GM23248 (cell line): ENCODE measurements at places on chromosomes 3 and 15.

DNA sequence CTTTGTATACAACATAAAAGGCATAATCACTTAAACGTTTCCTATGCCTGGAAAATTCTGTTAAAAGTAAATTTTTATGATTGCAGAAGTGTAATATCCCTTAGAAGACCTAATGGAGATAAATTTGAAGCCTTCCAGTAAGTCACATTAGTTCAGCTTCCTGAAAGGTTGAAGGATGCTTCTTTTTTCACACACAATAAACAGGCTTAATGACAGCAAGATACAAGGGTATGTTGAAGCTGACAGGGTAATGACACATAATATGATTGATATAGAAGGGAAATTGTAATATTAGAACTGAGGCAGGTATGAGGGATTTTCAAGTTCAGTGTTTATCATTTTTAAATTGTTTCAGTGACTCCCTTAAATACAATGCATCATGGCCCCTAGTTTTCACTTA, 161.8 kb upstream of the NAALADL2 start:
- no peak for DNase-seq

DNA sequence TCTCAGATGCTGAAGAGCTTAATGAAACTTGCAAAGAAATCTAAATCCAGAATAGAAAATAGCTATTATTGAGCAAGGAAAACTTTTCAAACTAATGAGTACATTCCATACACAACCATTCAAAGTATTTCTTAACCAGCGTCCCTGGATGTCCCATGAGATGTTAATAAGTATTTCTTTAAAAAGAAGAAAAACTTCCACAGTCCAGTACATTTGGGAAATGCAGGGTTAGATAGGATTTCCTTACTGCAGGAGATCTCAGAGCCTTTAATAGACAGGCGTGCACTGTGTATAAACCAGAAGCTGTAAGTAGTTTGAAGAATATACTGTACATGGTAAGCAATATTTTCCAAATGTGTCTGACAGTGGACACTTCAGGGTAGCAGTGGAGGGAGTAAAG, 29.6 kb upstream of the BHLHE40 start:
- no peak for DNase-seq

DNA sequence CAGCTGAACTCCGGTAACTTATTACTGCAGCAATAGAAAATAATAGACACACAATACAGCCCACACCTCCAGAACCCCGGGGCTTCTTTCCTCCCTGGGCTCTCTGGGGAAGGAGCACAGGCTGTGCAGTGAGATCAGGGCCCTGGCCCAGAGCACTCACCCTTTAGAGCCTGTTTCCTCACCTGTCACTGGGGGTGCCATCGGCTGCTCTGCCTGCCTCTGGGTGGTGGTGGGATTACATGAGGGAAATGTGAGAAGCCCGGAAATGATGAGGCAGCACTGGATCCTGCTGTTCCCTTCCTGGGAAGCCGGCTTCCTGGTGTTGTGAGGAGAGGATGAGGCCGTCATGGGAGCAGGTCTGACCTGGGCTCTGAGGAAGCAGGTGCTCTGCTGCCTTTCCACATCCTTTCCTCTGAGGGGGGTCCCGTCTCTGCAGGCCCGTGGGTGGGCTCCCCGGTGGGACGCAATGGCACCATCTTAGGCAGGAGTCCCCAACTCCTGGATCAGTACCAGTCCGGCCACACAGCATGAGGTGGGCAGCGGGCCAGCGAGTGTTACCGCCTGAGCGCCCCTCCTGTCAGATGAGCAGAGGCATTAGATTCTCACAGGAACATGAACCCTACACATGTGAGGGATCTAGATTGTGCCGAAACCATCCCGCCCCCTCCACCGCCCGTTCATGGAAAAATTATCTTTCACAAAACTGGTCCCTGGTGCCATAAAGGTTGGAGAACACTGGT, 220.9 kb upstream of the CTDSPL start:
- no peak for DNase-seq

DNA sequence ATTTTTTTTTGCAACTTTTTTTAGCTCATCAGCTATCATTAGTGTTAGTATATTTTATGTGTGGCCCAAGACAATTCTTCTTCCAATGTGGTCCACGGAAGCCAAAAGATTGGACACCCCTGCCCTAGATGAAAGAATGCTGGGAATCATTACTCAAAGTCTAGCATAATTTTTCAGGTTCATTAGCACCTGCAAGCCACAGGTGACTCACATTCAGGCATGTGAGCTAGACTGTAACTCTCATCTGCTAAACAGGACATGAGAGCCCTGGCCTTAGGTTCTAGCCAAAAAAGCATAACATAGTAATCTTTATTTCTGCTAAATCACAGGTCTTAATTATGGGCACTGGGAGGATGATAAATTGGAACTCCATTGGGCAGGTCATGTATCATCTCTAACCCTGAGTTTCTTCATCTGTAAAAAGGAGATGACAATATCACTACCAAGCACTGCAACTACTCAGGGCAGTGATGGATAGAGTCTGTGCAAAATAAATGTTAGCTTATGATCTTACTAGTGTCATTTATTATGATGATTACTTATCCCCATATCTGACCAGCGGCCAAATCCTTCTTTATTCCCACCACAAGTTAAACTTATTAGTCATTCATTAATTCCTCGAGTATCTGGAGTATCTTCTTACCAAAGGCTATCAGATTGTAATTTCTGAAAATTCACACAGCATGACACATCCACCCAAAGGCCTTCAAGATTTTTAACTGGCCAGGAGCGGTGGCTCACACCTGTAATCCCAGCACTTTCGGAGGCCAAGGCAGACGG, 125.0 kb downstream of the PLD1 start:
- DNase-seq, result no peak

GRCh38 chr3:154338570-154338969, 14.3 kb upstream of the DHX36 start:
- no peak for DNase-seq

- peak; percentile 12 for DNase-seq
These were observed 790 bp downstream of the PARP14 start for GRCh38 chr3:122681284-122681973.

DNA sequence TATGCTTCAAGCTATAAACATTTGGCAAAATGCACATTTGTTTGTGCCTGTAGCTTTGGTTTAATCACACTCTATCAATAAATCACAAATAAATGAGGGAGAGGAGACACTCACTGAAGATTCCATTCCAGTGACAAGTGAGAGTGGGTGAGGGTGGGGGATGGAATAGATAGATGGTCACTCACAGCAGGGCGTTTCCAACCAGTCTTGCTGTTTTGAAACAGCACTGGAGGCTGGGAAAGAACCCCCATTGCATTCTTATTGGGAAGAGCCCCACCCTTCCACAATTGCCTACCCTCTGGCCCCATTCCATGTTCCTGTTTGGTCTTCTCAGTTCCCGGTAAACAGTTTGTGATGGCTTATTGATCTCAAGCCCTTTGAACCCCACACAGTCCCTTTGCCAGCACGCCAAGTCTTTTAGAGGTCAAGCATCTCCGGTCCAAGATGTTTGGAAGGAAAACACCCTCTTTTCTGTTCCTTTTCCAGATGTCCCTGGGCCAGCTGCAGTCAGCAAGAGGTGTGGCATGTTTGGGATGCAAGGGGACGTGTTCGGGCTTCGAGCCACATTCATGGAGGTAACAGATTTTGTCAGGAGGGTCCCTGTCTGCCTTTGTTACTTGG, 30.7 kb downstream of the LMCD1 start:
- DNase-seq, result peak; percentile 92

GRCh38 chr3:6862041-6862879, 1.3 kb downstream of the GRM7 start:
- no peak for DNase-seq

GRCh38 chr3:17580901-17581300, 161.5 kb downstream of the TBC1D5 start:
- no peak for DNase-seq

DNA sequence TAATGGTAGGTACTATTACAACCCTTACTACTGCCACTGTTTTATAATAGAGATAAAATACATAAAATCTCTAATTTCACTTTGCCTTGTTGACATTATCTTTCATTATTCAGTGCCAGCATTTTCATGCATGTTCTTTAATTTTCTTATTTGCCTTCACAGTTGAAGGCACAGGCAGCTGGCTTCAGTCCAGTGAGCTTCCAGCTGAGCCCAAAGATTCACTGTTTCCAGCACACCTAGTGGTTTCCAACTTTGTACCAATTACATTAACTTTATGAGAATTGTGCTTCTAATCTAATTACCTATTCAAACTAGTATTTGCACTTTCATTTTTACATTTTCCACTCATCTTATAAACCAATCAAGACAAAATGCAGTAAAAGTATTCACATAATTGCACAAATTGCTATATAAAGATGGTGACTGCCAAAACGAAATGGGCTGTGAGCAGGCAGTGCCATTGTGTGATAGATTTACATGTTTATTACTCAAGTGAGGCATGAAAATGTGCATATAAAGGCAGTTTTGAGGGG, 228.3 kb downstream of the MFSD1 start:
- no peak for DNase-seq

GRCh38 chr15:60315878-60316277, 81.9 kb downstream of the ANXA2 start:
- DNase-seq, result no peak

- DNase-seq, result peak; percentile 40
These were observed 775 bp upstream of the MAPK6 start for GRCh38 chr15:52018244-52018643.

GRCh38 chr15:92893200-92893599, 6.9 kb upstream of the CHD2 start:
- DNase-seq, result no peak

- DNase-seq, result no peak
These were observed 428.3 kb downstream of the CNTN4 start for GRCh38 chr3:2526926-2527325.

GRCh38 chr3:130702985-130703384, 43.6 kb downstream of the PIK3R4 start:
- DNase-seq, result no peak

DNA sequence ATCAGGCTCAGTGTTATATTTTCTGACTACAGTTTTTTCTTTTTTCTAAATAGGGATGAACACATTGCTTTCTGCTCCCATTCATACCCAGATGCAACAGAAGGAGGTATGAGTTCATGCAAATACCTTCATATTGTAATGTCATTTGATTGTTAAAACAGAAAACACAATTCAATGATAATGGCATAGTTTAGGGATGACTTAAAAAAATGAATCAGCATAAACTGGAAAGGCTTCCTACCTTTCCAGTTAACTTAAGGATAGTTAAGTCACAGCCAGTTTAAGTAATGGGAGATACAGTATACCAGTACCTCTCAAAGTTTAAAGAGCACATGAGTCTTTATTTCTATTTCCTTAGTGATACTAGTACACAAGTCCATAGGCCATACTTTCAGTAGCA, 24.9 kb downstream of the KNL1 start:
- DNase-seq, result peak; percentile 4

- DNase-seq, result peak; percentile 85
These were observed 37.7 kb downstream of the PLD1 start for GRCh38 chr3:171772427-171773056.

DNA sequence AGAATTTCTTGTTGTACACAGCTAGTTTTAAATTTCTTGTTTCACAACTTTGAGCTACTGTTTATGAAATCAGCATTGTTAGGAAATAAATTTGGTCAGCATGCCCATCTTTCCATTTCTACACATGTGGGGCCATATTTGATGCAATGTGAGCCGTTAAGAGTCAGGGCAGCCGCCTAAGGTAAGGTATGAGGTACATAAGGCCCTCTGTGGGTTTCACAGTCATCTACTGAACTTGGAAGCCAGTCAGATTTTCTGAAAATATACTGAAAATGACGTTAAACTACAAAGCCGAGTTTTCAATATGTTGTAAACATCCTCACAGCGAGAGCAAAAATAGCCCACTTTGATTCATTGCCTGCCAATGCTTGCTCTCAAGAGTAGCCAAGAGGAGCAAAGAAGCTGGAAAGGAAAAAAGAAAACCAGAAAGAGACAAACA, 94.7 kb upstream of the PDZRN3 start:
- peak; percentile 52 for DNase-seq

DNA sequence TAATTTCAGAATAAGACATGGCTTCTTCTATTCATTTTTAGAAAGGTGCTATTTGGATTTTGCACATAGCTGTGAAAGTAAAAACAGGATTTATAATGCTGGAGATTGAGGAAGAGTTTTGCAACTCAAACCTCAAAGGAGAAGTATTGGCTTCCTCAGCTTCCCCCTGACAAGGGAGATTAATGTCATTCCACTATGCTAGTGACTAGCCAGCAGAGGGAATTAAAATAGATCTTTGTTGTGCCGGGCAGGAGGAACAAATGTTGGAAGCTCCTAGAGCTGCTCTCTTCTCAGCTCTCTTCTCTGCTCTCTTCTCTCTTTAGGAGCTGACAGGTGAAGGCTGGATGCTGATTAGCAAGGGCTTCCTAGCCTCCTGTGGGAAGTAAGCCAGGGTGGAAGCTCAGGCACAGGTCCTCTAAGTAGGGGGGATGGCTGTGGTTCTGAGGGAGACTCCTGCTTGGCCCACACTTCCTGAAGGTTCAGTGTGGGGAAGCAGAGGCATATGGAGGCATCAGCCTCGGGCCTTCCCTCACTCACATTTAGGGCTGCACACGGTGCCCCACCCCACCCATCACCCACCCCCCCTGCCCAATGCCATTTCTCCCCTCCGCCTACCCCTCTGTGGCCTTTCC, 29.6 kb downstream of the CX3CR1 start:
- no peak for DNase-seq
